ENCODE measurements at places on chromosomes 4 and X. TPM values are rescaled to one million over a fixed set of nuclear protein-coding genes. Genes with fewer than 3 reads are reported as not detected.

CHRNA9 gene
- total RNA-seq = not detected

CENPI gene
- 26.1 TPM for total RNA-seq

TMPRSS11A gene
- total RNA-seq = not detected

GPR143 gene
- total RNA-seq = not detected

NAA11 gene
- not detected for total RNA-seq

GPRASP1 gene
- total RNA-seq = 1.1 TPM

PHKA1 gene
- total RNA-seq = 17.2 TPM

FAM184B gene
- total RNA-seq = not detected

CHST7 gene
- 0.94 TPM for total RNA-seq

C4orf51 gene
- not detected for total RNA-seq

XK gene
- 3.7 TPM for total RNA-seq

AVPR2 gene
- total RNA-seq = 3.8 TPM

SSX4 gene
- total RNA-seq = not detected

ATP1B4 gene
- total RNA-seq = not detected

AWAT2 gene
- not detected for total RNA-seq

EVC2 gene
- 1.4 TPM for total RNA-seq

SMR3B gene
- not detected for total RNA-seq

UNC5C gene
- total RNA-seq = not detected

GCNA gene
- 1.4 TPM for total RNA-seq

ADGRL3 gene
- total RNA-seq = 0.90 TPM

SYTL4 gene
- total RNA-seq = 23.6 TPM

PABPC4L gene
- 0.88 TPM for total RNA-seq

FRG2 gene
- total RNA-seq = not detected

Data from PC-9 (cell line).